Endothelial cell (in vitro differentiated cells): ENCODE measurements at places on chromosomes 1 and 21. TPM values are rescaled to one million over a fixed set of nuclear protein-coding genes. Genes with fewer than 3 reads are reported as not detected.

SLC1A7 gene
- not detected for total RNA-seq

C1orf74 gene
- 2.8 TPM for total RNA-seq

GRCh38 chr1:58874757-58875755, 91.2 kb upstream of the JUN start:
- H3K36me3 ChIP-seq: no peaks in the 10 kb centered on the region
- peaks cover 4% of the 10 kb centered on the region for H3K27me3 ChIP-seq
- peaks cover 5% of the 10 kb centered on the region for H3K4me1 ChIP-seq
- no peak overlapping the region for H3K4me3 ChIP-seq
- peak overlapping the region; percentile 6 for H3K27ac ChIP-seq
- DNase-seq: no peak

DNA sequence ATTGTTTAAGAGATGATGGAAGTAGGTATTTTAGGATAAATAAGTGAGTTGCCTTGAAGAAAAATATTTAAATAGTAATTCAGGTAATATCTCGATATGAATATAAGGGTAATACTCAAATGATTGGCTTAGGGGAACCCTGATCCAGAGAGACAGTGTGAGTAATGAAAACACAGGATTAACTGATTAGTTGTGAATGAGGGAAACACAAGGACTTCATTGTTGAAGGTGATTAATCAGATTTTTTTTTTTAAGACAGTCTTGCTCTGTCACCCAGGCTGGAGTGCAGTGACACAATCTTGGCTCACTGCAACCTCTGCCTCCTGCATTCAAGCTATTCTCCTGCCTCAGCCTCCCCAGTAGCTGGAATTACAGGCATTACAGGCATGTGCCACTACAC, 12.7 kb downstream of the SLC25A33 start:
- no peak overlapping the region for H3K4me3 ChIP-seq
- H3K27ac ChIP-seq: no peak overlapping the region
- no peak for DNase-seq
- no peaks in the 10 kb centered on the region for H3K4me1 ChIP-seq

MRAP gene
- total RNA-seq: not detected

AMY1B gene
- total RNA-seq: not detected

- peaks cover 22% of the 10 kb centered on the region for H3K4me1 ChIP-seq
- H3K27me3 ChIP-seq: peaks cover 8% of the 10 kb centered on the region
- H3K36me3 ChIP-seq: no peaks in the 10 kb centered on the region
- H3K4me3 ChIP-seq: no peak overlapping the region
- no peak overlapping the region for H3K27ac ChIP-seq
Observed at GRCh38 chr1:1434131-1434823, 1.2 kb upstream of the VWA1 start.

PRAMEF13 gene
- total RNA-seq: not detected

LCE1A gene
- not detected for total RNA-seq

DNA sequence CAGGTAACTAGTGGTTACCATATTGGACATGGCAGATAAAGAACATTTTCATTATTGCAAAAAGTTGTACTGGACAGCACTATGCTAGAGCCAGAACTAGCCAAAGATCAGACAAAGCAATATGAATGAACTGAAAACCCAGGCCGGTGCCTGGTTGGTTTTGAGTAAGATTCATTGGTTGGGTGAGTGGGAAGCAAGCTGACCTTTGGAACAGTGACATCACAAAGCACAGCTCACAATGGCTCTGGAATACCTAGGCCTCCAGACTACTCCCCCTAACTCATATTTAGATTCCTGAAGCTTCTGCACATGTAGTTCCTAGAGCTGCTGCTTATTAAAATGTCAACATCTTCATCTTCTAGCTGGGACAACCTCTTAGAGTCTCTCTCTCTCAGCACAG, at the start of gene TMCO2:
TSS of gene TMCO2 (plus strand) at position 283 of the 400 bp plus-strand sequence. CDS start at position 340, 57 bp downstream.
- peaks cover 3% of the 10 kb centered on the region for H3K27me3 ChIP-seq
- H3K4me3 ChIP-seq: no peak within 1 kb of the TSS
